ENCODE measurements at places on chromosomes 4 and X.

DNA sequence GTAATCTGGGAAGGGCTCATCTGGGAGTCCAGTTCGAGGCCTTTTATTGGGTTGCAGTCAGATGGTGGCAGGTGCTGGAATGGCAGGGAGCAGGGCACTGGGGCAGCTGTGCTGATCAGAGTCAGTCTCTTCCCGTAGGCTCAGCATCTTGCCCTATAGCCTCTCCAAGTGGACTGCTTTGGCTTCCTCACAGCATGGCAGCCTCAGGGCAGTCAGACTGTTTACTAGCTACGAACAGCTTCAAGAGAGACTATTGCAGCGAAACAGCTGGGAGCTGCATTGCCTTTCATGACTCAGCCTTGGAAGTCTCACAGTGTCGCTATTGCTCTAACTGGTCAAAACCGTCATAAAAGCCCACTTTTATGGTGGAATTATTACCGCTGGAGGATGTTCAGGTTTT, 26.8 kb upstream of the DUSP21 start:
- no peak for ATAC-seq

GRCh38 chr4:1674682-1675081, 9.4 kb downstream of the FAM53A start:
- ATAC-seq = no peak

DNA sequence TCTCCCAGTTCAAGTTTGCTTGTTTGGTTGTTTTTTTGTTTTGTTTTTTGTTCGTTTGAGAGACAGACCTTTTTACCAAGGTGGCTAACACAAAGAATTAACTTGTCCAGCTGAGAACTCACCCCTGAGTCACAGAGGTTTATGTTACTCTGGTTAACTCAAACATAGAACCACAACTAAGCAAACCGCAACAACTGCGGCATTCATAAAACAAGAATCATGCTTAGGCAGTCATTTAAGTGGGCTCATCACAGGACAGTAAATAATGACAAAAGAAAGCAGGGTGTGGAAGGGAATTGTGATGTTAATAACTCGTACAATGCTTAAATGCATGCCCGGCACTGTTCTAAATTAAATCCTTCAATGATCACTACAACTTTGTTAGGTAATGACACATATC, 24.7 kb upstream of the IL13RA1 start:
- no peak for ATAC-seq

GRCh38 chrX:153214934-153215333, 35.9 kb downstream of the MAGEA1 start:
- ATAC-seq = no peak

All from activated T-helper 17 cell treated with anti-CD3 and anti-CD28 coated beads, Interleukin-2, amount 50 U/mL, for 72 hours (primary cell).